Activated CD8-positive, alpha-beta T cell treated with anti-CD3 and anti-CD28 coated beads for 36 hours (primary cell): ENCODE measurements at places on chromosomes 3 and 15. TPM values are rescaled to one million over a fixed set of nuclear protein-coding genes. Genes with fewer than 3 reads are reported as not detected.

- DNase-seq, result peak; percentile 20
Measured at GRCh38 chr3:25441234-25441856, 13.3 kb downstream of the RARB start.

- DNase-seq, result peak; percentile 20
Measured at GRCh38 chr3:171163101-171164066, 136.9 kb upstream of the SLC2A2 start.

DNA sequence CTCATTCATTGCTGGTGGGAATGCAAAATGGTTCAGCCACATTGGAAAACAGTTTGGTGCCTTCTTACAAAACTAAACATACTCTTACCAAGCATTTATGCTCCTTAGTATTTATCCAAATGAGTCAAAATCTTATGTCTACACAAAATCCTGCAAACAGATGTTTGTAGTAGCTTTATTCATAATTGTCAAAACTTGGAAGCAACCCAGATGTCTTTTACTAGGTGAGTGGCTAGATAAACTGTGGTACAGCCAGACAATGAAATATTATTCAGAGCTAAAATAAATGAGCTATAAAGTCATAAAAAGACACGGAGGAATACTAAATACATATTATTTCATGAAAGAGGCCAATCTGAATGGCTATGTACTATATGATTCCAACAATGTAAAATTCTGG is 709.5 kb downstream of the NSUN3 start:
- no peak for DNase-seq

DNA sequence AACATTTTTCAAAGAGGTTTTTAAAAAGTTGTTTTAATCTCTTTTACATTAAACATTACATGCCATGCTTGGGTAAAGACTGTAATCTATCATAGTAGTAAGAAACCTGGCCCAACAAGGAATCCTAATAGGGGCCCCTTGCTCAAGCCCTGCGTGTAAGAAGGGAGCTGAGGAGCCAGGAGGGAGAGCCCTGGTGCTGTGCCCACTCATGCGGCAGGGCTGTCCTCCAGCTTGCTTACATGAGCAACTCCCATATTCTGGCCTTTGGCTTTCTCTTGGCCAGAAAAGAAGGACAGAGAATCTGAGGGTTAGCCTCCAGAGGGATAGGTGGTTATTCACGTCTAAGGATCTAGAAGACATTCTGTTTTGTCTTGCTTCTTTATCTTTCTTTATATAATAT is 49.8 kb downstream of the KBTBD12 start:
- DNase-seq, result no peak

GRCh38 chr15:76575274-76575673 is 238.7 kb downstream of the ISL2 start:
- no peak for DNase-seq

DNA sequence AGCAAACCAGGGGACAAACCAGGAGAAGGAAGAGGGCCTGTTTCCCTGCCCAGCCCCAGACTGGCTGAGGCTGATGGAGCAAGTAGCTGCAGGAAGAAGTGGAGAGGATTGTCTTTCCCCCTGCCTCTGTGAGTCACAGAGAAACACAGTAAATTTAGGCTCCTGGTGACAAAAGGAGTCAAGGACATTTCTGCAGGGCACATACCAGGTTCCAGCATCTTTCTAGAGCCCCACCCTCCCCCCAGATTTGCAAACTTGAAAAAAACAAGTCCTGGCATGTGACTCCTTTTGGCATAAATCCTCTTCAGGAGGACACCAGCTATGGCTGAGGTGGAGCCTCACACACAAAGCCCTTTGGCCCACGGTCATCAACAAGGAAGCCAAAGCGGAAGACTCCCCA is 17.8 kb downstream of the PLD1 start:
- DNase-seq, result no peak

DNA sequence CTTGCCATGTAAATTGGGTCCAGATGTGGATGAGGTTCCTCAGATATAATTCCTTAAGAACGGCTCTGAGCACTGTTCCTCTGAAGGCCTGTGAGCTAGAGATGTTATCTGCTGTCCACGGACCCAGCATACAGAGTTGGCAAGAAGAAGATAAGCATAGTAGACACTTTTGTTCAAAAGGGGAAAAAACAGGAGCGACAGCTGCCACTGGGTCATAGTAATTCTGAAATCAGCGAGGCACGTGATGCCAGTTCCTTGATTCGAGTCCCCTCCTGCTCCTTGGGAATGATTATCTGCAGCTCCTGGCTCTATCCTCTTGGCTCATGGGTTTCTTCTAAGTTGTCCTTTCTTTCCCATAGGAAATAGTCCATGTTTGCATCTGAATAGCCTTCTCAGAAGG is 2.5 kb upstream of the RAB7A start:
- no peak for DNase-seq

DNA sequence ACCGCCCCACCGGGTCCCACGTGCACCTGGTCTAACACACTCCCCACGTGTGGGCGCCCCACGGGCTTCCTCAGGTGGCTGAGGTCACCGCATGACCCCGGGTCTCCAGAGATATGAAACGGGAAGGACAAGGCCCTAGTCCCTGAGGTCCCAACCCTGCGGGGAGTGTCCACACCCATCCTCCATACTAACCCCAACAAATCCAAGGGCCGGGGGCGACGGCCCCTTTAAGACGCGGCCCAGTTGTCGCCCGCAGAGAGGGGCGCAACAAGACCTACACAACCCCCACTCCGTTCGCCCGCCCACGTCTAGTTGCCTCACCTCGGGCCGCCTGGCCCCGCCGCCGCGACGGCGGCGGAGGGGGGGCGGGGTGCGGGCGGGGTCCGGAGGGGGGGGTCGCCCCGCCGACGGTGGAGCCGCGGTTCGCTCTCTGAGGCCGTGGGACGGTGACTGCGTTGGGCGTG is 396 bp downstream of the INO80 start:
- peak; percentile 82 for DNase-seq

DNA sequence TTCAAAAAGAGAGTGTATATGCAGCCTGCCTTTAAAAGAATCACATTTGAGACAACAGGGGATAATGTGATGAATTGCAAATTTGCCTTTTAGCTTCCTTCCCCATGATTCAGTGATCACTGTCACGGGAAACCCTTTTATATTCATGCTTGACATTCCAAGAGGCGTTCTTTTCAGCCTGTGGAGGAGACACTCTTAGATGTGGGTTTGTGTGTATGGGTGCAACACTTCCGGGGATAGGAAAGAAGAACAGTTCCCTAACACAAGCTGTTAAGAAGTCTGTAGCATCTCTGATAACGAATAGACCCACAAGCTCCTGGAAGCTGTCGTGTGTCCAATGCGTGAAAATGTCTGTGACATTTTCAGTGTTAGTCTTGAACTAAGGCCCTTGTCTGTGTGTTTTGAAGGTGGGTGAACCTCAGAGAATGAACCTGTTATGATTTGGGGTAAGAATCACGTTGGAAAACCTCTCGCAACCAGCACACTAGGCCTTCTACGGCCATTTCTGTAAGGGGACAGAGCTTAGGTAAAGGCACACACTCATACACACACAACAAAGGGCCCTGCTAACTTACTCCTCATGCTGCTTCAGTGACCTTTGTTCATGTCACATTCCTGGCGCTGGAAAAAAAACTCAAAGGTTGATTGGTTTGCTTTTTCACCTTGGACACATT is 229.2 kb upstream of the ST8SIA2 start:
- no peak for DNase-seq

DNA sequence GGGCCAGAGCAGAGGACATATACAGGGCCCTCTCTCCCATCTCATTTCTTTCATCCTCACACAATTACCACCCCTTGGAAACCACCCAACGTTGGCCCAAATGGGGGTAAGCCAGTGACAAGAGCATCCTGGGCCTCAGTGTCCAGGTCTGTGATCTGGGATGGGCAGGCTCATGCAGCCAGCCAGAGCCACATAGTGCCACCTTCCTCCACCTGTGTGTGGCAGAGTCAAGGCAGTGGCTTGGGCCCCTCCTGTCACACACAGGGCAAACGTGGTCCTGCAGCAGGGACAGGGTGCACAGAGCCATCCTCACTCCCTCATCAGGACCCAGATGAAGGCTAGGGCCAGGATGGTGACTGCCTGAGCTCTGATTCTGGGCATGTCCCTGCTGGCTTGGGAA is 2.3 kb upstream of the MYL3 start:
- DNase-seq, result no peak

The PRSS50 gene
- not detected for total RNA-seq

The C2CD4A gene
- 1.0 TPM for total RNA-seq

The SLC27A2 gene
- total RNA-seq, result 9.8 TPM

The HDAC11 gene
- total RNA-seq, result 2.0 TPM

The PDZRN3 gene
- not detected for total RNA-seq

The IL17RB gene
- not detected for total RNA-seq
